ENCODE measurements at places on chromosomes 16 and 17.

DNA sequence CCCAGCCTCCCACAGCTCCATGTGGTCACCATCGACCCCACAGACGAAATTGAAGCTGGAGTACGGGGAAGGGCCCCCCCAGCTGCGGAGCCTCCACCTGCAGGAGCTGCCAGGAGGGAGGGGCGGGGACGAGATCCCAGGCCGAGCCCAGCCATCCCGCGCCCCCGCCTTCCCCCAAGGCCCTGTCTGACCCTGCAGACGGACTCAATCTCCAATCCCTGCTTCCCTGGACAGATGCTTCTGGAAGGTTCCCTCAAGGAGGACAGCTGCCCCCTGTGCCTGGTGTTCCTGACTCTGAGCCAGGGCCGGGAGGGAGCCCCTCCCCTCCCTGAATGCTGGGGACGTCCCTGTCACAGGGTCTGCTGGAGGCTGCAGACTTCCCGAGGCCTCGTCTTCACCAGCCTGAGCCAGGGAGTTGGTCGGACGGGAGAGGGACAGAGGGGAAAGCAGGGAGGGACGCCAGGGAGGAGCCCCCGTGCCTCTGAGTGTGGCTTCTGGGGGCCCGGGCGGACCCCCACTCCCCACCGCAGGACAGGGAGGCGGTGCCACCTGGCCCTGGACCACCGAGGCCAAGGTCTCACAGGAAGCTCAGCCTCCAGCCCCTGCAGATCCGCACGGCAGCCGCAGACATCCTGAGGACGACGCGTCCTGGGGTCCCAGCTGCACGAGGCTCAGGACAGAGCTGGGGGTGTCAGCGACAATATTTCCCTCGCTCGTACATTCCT is 21.3 kb upstream of the C1QTNF8 start:
- no peak for DNase-seq

GRCh38 chr17:17515934-17516930 is 20.0 kb upstream of the RASD1 start:
- DNase-seq, result no peak

GRCh38 chr17:32258383-32259140 is 7.1 kb upstream of the RHBDL3 start:
- DNase-seq, result no peak

GRCh38 chr17:41184480-41184961 is at the start of gene KRTAP4-1:
Gene KRTAP4-1 (minus strand): TSS chr17:41184911. CDS start chr17:41184854, 57 bp downstream.
- no peak for DNase-seq

DNA sequence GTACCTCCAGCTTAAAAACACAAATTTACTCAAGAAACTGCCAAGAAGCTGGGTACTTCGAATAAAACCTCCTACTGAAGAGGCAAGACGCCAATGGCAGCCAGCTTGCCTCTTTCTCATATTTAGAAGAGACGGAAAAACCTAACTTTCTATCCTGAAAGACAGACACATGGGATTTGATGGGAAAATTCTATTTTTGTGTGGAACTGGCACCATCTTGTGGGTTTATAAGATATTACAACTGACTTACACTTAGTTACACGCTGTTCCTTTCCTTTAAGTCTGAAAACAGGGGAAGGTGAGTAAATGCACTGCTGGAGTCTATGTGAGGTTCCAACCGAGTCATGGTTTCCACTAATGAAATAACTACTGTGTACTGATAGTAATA is 10.3 kb downstream of the ZNF18 start:
- peak; percentile 51 for DNase-seq

- no peak for DNase-seq
Observed at GRCh38 chr16:88783391-88784073, 1.5 kb downstream of the PIEZO1 start.

GRCh38 chr17:2213291-2213960 is 90.2 kb downstream of the SMG6 start:
- DNase-seq, result no peak
